ENCODE measurements at places on chromosomes 5 and 9.

- DNase-seq, result no peak
Observed at GRCh38 chr5:21823076-21823574, 1030.0 kb downstream of the CDH12 start.

DNA sequence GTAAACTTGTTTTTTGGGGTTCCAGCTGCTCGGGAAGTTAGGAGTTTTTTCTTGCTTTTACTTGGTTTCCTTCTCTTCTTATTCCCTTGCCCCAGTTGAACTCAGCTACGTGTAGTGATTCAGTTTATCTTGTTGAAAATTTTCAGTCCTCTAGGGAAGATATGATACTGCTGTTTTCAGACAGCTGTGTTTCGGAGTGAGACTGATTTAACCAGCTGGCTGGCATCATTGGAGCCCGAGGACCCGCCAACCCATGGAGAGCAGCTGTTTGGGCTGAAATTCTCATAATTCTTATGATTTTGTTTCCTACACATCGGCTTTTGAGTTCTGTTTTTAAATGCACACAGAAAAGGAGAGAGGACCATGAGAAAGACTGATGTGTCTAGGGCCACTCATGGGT, 271.5 kb downstream of the NR3C1 start:
- no peak for DNase-seq

- DNase-seq, result no peak
Observed at GRCh38 chr5:59615272-59615671, 278.3 kb downstream of the PDE4D start.

DNA sequence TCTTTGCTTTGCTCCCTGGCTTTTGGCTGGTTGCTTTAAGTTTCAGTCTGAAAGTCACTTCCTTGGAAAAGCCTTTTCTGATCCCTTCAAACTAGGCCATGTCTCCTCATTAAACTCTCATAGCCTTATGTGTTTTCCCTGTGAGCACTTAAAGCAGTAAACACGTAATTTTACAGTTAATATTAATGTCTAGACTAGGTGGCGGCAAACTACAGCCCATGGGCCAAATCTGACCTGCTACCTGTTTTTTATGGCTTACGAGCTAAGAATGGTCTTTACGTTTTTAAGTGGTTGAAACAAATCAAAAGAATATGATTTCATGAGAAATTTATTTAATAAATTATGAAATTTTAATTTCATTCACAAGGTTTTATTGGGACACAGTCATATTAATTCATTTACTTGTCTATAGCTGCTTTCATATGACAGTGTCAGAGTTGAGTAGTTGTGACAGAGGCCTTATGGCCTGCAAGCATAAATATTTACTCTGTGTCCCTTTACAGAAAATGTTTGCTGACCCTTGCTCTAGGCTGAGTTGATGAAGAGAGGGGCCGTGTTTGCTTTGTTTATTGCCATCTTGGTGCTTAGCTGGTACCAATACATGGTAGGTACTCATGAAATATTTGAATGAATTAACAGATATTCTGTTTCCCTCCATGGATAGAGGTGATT, 7.4 kb downstream of the SLC44A1 start:
- no peak for DNase-seq

GRCh38 chr5:76104027-76104426, 20.8 kb downstream of the SV2C start:
- peak; percentile 76 for DNase-seq

GRCh38 chr5:122102825-122103224, 24.8 kb upstream of the LOX start:
- no peak for DNase-seq

DNA sequence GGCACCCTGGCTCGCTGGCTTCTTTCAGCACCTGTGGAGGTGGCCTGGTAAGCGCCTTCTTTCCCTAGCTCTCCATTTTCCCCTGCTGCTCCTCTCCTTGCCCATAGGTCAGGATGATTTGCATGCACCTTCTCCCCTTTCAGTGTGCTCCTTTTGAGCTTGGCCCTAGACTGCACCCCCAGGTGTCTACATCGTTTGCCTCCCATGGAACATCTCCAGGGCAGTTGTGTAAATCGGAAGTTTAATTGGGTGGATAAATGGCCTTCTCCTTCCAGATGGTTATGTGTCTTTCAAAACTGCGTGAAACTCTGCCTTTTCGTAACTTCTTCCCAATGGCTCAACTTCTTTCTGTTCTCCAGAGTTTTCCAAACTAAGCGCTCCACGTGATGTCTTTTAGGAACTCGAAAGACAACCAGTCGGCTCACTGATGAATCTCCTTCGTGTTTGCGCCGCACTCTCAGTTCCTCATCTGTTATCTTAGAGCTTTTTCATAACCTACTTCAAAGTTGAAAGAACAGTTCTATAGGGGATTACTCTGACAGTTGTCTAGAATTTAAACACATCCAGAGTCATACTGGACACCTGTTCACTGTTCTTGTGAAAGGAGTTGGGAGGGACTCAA, 1.7 kb downstream of the ADAMTS19 start:
- no peak for DNase-seq

DNA sequence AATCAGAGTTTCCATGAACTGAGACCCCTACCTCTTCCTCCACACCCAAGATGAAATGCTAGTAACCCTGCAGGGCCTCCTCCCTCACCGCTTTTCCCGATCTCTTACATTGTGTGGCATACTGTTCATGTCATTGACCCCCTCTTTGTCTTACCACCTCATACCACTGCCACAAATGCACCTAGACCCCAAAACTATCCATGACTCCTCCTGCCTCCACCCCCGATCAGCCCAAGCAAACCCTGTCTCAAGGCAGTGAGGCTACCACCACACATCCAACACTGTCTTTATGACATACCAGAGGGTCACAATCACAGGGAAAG, 55.7 kb downstream of the PLAC8L1 start:
- no peak for DNase-seq

DNA sequence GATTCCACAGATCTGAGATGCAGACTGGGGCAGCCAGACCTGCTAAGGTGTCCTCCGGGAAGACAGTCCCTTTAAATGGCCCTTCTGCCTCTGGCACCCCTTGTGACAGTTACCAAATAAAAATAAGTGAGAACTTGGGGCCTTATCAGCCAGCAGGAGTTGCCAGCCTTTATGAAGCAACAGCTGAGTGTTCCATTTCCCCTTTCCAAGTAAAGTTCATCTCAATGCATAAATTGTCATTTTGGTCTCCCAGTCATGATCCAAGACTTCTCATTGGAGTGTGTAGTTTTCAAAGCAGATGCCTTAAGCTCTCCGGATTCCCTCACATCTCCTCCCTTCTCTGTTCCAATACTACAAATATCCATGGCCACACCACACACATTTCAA, 4.1 kb downstream of the PTCH1 start:
- DNase-seq, result no peak
